GOT3 (cell line): ENCODE measurements at places on chromosomes 1 and 21.
A peak's percentile ranks its signal among the peaks of the same experiment; 100 is the strongest.

GRCh38 chr1:229258031-229258756, 12.7 kb upstream of the RAB4A start:
- DNase-seq = peak; percentile 45

DNA sequence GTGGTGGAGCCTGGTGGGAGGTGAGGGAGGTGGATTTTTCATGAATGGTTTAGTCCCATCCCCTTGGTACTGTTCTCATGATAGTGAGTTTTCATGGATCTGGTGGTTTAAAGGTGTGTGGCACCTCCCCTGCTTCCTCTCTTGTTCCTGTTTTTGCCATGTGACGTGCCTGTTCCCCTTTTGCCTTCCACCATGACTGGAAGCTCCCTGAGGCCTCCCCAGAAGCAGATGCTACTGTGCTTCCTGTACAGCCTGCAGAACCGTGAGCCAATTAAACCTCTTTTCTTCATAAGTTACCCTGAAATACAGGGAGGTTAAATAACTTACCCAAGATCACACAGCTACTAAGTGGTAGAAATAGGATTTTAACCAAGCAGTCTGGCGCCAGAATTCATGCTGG, 4.3 kb upstream of the HEYL start:
- no peak for DNase-seq

DNA sequence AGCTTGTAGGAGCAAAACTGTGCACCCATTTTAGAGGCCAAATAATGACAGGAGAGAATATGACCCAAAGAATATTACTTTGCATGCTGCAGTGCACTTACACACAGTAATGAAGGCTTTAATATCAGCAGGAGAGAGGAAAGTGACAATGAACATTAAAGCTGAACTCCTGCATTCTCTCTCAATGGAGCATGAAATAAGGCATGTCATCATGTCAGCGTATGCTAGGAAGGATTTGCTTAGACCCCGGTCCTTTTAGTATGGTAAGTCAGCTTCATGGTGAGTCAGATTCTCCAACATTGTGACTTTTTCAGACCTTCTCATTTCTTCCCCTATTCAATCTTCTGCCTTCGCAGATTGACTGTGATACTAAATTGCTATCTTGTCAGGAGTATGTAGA, 210.7 kb upstream of the TMPRSS15 start:
- no peak for DNase-seq

DNA sequence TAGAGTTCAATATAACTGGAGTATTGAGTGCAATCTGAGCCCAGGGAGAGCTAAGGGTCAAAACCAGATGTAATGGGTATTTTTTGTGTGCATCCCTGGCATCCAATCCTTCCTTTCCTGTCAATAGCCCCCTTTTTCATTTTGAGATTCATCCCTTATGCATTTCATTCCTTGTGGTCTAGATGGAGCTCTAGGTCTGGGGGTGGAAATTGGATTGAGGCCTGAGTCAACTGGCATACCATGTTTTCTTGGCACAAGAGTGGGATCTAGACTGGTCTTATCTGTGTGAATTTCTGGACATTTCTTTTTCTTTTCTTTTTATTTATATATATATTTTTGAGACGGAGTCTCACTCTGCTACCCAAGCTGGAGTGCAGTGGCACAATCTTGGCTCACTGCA, 67.3 kb upstream of the RAB3GAP2 start:
- no peak for DNase-seq

DNA sequence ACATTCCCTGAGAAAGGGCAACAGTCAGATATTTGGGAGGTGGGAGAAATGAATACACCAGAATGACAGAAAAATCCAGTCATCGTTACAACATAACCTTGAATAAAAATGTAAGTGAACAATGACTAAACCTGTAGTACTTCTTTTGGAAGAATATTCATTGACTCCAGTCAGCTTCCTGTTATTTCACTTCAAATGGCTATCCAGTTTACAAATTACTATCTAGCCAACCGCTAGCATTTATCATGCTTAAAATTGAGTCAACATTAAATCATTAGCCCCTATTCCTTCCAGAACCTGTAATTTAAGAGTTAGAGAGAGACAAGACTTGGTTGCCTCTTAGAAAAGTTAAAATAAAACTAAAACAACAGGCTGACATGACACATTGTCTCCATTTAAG, 33.6 kb downstream of the WLS start:
- DNase-seq = no peak

GRCh38 chr1:52546852-52547251, 6.0 kb downstream of the TUT4 start:
- DNase-seq = no peak

DNA sequence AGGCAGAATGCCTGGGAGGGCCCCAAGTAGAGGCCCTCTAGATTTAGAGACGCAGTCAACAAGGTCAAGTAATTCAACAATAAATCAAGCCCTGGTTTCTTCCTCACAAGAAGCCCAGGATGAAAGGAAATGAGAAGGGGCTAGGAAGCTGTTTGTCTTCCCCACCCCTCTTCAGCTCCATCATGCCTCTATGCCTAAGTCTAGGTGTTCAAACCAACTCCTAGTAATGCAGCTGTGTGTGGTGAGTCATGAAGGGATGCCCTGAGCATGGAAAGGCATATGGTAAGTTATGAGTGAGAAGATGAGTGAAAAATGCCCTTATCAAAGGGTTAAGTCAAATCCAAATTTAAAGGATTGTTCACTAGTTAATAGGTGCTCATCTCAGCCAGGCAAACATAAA, 339.5 kb downstream of the KCNH1 start:
- no peak for DNase-seq

- DNase-seq = no peak
These were observed at the start of gene ZBTB8B for GRCh38 chr1:32464716-32465577. ZBTB8B (plus strand) TSS chr1:32465072; CDS start chr1:32470625, 5,553 bp downstream.

- no peak for DNase-seq
These were observed 15.1 kb upstream of the HEATR1 start for GRCh38 chr1:236619398-236619797.

- DNase-seq = no peak
These were observed 24.6 kb downstream of the ATF3 start for GRCh38 chr1:212633161-212633560.

- peak; percentile 5 for DNase-seq
These were observed 111.9 kb upstream of the KAZN start for GRCh38 chr1:14486401-14487201.

- DNase-seq = no peak
These were observed 9.1 kb downstream of the ITGB2 start for GRCh38 chr21:44911384-44912157.

GRCh38 chr1:192477630-192478029, 97.9 kb upstream of the RGS1 start:
- no peak for DNase-seq

DNA sequence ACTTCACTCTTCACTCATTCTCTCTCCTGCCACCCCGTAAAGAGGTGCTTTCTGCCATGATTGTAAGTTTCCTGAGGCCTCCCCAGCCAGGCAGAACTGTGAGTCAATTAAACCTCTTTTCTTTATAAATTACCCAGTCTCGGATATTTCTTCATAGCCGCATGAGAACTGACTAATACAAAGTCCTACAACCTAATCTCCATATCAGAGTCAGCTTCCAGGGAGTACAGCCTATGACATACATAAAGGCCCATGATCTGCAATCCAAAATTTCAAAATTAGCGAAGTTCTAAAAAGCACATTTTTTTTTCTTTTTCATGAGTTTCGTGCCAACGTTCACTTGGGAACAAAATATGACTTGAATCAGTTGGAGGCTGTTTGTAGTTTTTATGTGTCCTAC, 256.9 kb upstream of the DUSP10 start:
- no peak for DNase-seq

- DNase-seq = no peak
These were observed 356.4 kb upstream of the KAZN start for GRCh38 chr1:14242123-14242522.

GRCh38 chr1:44108241-44108640, 10.4 kb upstream of the KLF17 start:
- no peak for DNase-seq

- no peak for DNase-seq
These were observed 137.2 kb downstream of the KCTD3 start for GRCh38 chr1:215704089-215704860.

- DNase-seq = no peak
These were observed 278.0 kb downstream of the RGS7 start for GRCh38 chr1:241079047-241079446.

- no peak for DNase-seq
These were observed 84.6 kb downstream of the SELENOF start for GRCh38 chr1:86829321-86829720.

- no peak for DNase-seq
These were observed 15.3 kb upstream of the TNFSF4 start for GRCh38 chr1:173222149-173223030.

GRCh38 chr1:17857996-17858395, 102.9 kb downstream of the ACTL8 start:
- no peak for DNase-seq
